ENCODE measurements at places on chromosomes 6 and 20. TPM values are rescaled to one million over a fixed set of nuclear protein-coding genes. Genes with fewer than 3 reads are reported as not detected.
A peak's percentile ranks its signal among the peaks of the same experiment; 100 is the strongest.

CDH22 gene
- 5.5 TPM for total RNA-seq

HLA-DPB1 gene
- 29.8 TPM for total RNA-seq

DEFB115 gene
- not detected for total RNA-seq

BMP5 gene
- 2.4 TPM for total RNA-seq

TAP2 gene
- 19.3 TPM for total RNA-seq

TFAP2B gene
- total RNA-seq, result not detected

SALL4 gene
- total RNA-seq, result 0.03 TPM

ARFGEF3 gene
- 0.86 TPM for total RNA-seq

SLPI gene
- total RNA-seq, result 1.2 TPM

RGS17 gene
- total RNA-seq, result 0.05 TPM

GHRH gene
- 0.97 TPM for total RNA-seq

VGLL2 gene
- not detected for total RNA-seq

DNA sequence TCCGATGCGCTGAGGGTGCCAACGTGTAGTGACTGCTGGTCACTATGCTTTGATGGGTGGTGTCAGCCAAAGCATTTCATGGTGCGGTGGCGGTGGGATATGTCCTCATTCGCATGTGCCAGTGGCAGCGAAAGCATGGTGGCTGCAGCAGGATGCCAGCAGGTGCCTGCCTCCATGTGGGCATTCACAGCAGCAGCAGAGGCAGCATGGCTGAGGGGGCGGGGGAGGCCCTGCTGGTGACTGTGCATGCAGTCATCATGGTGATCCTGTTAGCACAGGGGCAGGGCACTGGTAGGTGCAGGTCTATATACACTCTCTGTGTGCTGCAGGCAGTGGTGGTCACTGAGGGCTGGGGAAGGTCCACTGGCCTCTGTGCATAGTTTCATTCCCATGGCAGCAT is 22.0 kb downstream of the FIG4 start:
- no peak for DNase-seq

GRCh38 chr6:169592558-169592957 is 109.3 kb downstream of the WDR27 start:
- DNase-seq, result no peak

DNA sequence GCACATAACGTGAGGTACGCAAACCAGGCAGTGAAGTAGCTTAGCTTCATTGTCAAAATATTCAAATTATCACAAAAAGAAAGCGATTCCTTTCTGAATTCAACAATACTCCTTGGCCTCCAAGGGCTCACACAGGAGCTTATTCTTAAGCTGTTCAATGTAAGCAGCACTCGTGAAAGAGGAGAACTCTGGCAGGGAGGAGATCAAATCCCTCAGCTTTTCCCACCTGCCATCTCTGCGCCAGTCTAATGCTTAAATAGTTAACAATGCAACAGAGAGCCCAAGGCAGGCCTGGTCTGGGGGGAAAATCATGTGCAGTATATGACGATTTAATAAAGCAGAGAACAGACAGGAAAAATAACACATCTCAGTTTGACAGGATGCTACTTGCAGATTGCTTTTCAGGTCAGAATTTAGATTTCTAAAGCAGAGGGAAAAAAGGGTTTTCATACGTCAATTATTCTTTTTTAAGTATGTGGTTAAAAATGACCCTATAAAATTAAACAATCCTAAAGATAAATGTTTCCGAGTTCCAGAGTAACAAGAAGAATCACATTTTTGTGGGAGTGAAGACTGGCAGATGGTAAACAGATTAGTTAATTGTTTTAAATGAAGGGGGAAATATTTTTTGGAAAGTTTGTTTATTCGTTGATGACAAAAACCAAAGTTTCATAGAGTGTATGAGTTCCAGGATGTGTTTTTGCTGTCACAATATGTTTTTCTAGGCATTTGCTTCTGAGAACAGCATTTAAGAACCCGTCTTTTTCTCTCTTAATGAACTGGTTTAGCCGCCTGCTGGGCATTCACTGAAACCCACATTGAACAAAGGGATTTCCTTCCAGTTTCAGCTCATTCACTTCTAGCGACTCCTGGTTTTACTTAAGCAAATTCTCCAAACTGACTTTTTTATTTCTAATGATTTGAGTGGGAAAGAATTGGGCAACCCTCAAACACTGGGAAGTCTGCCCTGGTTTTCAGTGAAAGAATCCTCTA is 45.9 kb downstream of the PLAGL1 start:
- no peak for DNase-seq

- DNase-seq, result no peak
Measured at GRCh38 chr20:41331731-41332130, 8.9 kb upstream of the LPIN3 start.

- no peak for DNase-seq
Measured at GRCh38 chr6:29757701-29758293, 34.6 kb downstream of the HLA-F start.

GRCh38 chr6:142925575-142926110 is 19.3 kb downstream of the HIVEP2 start:
- no peak for DNase-seq

GRCh38 chr20:36573798-36574365 is 485 bp downstream of the TGIF2 start:
- DNase-seq, result peak; percentile 60

DNA sequence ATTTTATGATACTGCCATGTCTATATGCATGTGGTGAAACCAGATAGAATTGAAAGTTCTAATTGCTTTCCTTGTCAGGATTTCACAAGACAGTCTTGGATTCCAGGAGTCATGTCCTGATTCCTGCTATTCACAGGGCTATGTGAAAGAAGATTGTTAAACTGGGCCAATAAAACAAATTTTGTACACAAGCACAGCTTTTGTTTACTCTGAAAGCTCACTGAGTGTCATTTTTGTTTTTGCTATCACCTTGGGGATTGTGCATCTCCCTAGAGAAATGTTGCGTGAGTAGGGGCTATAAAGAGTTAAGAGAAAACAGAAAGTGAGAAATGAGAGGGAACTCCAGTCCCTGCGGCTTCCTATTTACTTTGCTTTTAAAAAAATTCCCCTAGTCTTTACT is 627.5 kb downstream of the PKHD1 start:
- no peak for DNase-seq

DNA sequence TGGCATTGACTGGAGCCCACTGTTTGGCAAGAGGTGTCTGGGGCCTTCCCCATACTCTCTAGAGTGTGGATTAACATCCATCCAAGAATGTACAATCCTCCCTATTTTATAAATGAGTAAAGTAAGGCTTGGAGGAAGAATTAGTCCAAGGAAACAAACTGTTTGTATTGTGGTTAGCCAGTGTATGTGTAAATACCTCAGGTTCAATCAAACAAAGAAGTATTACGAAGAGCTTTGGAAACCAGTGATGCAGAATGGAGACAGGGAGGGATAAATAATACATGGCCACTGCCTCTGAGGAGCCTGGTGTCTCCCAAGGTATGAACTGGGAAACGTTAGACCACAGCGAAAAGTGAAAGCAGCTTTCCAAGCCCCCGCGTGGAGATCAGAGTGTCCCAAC is 226.6 kb upstream of the RIN2 start:
- no peak for DNase-seq

- DNase-seq, result peak; percentile 92
Measured at GRCh38 chr6:170049641-170050561, 241.0 kb downstream of the DLL1 start.

DNA sequence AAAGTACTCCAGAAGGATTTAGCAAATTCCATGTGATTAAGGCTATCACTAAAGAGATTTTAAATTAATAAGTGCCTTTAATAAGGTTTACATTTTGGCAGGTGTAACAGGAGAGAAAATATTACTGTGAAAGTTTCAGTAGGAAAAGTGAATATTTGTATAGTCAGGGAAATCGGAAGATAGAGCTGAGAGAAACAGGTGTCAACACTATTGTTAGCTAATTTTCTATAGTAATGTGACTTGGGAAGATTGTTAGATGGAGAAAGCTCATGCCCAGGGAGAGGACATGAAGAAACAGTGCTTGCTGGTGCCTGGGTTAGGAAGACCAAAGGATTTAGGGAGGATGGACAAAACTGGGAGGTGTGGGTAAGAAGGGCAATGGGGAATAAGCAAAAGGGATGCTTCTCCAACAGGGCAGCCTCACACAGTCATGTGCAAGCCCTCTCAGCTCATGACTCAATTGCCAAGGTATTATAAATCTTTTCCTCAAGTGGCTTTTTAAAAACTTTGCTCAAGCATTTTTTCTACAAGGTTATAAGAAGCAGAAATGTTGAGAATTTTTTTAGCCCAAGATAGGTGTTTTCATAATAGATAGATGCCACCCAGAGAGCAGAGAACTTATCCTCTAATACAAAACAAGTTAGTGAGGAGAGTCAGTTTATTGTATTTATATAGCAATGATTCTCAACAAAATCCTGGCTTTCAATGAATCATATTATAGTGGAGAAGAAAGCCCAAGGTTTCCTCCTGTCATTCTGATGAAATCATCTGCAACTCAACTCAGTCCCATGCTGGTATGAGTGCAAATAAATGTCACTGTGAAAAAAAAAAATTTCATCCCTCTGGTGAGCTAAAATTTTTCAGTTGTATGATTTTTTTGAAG is 325.2 kb upstream of the NT5E start:
- DNase-seq, result no peak

- no peak for DNase-seq
Measured at GRCh38 chr20:41143354-41143753, 6.0 kb downstream of the PLCG1 start.

DNA sequence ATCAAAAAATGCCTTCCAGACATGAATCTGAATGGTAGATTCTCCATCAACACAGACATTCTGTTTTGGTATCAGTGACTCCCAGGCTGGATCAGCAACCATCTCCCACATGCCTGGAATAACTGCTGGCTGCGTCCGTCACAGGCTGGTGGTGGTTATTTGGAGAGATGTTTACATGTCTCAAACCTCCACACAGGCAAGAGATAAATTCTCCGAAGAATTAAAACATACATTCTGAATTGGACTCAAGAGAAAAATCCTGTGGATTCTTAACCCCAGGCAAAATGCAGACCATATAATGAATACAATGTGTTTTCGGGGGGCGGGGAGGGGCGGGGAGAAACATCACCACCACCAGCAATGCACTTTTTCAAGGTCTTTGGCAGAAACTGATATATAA is 108.2 kb downstream of the THBS2 start:
- DNase-seq, result no peak

DNA sequence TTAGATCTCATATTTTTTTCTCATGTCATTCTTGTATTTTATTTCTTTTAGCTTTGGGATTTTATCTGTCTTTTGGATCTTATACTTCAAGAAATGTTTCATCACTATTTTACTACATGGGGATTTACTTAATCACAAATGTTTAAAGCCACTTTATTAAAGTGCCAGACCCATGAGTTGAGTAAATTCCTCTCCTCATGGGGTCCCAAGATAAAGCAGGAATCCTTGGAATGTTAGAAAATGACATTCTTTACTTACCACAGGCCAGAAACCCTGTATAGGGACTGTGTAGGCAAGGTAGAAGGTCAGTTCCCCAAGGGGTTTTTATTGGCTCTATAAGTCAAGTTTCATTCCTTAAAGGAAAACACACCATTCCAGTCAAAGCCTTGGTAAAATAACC is 28.4 kb upstream of the OR2J2 start:
- no peak for DNase-seq

GRCh38 chr6:70494833-70495232 is 71.9 kb upstream of the SDHAF4 start:
- DNase-seq, result no peak

DNA sequence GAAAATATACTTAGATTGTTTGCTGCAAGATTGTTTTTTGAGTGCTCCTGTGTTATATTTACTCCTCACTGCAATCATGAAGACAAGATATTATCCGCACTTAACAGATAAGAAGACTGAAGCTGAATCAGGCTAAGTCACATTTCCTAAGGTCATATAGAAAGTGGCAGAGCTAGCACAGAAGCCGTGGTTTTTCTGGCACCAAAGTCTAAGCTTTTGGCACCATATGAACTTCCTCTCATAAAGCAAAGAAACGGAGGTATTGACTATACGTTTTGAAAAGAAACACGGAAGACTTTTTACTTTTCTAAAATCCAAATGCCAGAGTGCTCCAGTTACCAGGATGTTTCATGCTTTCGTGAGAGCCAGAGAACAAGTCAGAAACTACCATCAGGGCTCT is 9.3 kb upstream of the DTD1 start:
- no peak for DNase-seq

DNA sequence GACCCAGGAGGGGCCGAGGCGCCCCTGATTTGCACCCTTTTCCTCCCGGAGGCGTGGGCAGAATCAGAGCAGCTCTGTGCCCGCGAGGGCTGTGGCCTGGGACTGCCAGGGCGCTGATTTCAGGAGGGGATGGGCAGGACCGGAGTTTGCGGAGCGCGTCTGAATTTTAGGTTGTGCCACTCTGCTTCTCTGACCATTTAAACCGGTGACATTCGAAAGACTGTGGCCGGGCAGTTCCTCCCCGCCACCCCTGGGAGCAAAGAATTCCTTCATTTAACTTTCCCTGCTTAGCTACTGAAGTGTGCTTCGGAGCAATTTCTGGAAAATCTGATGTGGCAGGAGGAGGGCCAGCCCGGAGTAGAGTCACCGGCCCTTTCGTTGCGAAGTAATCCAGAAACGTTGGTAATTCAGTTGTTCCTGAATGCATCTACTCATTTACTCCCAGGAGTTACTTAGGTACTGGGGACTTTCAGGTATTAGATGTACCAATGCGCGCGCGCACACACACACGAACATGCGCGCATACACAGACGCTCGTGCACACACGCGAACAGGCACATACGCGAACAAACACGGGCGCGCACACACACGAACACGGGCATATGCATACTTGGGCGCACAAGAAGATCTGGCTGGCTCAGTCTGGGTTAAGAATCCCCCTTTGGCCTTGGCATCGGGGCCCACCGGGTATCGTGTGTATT is 568 bp downstream of the CCDC170 start:
- DNase-seq, result peak; percentile 78

DNA sequence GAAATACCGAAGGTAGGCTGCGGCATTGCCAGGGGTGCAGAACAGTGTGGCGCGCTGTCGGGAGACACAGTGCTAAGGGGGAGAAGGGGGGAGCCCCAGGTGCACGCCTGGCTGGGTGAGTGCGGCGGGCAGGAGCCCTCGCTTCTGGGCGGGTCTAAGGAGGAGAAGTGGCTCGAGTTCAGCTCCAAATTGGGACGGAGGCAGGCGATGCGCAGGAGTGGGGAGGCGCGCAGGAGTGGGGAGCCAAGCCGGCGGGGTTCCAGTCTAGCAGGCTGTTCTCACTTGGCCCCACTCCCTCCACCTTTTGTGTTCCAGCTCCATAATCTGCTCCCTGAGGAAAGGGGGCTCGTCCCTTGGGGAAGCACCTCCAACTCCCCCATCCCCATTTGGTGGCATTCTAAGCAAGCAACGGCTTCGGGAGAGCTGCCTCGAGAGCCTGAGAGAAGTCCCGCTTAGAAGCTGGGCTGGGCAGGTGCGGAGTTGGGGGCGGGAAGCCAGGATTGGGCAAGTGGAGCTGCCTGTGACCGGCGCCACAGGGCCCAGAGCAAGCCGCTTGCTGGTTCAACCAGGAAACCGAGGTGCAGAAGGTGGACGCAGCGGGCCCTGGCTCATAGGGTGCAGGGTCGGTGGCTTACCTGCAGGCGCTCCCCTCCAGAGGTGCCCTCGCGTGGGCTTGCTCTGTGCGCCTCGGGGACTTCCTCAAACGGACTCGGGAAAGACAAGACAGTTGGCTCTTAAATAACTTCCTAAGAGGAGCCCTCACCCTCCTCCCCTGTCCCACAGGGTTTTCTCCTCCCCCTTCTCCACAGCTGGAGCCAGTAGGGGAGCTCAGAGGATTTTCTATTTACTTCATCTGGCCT is at the start of gene F13A1:
TSS of gene F13A1 (minus strand) at position 711 of the 860 bp plus-strand sequence. CDS start 1,998 bp downstream, outside the sequence.
- peak; percentile 59 for DNase-seq

GRCh38 chr20:23744817-23745216 is 5.9 kb downstream of the CST1 start:
- DNase-seq, result no peak
